NCI-H1930 (cell line): ENCODE measurements at places on chromosomes 7 and 10.

GRCh38 chr7:93198472-93198871, 27.8 kb downstream of the HEPACAM2 start:
- DNase-seq, result no peak

- DNase-seq, result no peak
Measured at GRCh38 chr7:31123321-31123720, 71.2 kb downstream of the ADCYAP1R1 start.

DNA sequence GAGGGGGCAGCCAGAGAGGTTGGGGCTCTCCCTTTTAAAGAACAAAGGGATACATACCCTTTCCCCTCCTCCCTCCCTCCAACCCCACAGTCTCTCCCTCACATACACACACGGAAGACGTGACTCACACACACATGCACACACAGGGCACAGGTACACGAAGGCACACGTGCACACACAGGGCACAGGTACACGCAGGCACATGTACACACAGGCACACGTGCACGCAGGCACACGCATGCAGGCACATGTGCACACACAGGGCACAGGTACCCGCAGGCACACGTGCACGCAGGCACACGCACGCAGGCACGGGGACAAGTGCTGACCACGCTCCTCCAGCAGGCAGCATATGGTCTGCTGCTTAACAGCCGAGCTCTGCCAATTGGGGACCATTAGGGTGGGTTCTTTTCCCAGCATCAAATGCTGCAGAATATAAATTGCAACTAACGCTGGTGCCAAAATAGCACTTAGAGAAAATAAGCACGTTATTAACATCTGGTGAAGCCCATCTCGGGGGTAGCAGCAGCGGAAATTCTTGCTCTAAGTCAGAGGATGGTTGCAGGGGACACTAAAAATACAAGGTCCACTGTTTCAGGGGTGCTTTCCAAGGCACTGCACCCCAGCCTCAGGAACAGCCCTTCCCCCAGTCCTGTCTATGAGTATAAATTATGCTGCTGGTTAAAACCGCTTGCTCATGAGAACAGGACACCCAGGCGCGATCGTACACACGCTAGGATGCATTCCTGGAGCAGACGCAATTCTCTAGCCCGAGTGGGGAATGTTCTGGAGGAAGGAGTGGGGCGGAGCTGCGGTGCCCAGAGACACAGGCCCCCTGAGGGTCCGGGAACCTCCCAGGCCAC, 55.2 kb upstream of the TNRC18 start:
- DNase-seq, result no peak

DNA sequence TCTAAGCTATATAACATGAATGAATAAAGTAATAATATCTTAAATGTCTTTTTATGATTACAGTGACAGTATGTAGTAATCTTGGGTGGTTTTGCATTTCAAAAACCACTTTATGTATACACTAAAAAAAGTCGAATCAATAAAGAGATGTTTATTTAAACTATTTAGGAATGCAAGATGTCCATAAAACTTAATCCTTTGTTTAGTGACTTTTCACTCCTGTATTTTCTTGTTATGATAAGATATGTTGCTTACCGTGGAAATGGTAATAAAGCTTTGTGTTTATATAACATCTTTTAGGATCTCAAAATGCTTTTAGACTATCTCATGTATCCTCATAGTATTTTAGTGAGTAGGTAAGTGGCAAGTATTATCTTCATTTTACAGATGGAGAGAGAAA, 48.5 kb downstream of the SP4 start:
- DNase-seq, result no peak

GRCh38 chr7:149414745-149415390, 46.0 kb downstream of the ZNF777 start:
- no peak for DNase-seq

- DNase-seq, result no peak
Measured at GRCh38 chr10:89785095-89785494, 83.7 kb downstream of the KIF20B start.

- DNase-seq, result no peak
Measured at GRCh38 chr7:37672926-37673325, 10.6 kb upstream of the GPR141 start.

DNA sequence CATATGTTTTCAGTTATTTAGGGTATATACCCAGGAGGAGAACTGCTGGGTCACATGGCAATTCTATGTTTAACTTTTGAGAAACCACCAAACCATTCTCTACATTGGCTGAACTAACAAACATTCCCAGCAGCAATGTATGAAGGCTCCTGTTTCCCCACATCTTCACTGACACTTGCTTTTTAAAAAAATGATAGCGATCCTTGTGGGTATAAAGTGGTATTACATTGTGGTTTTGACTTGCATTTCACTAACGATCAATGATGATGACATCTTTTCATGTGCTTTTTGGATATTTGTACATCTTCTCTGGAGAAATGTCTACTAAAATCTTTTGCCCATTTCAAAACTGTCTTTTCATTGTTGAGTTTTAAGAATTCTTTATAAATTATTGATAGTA, 51.2 kb upstream of the ANAPC16 start:
- no peak for DNase-seq

GRCh38 chr10:16950656-16951601, 133.7 kb upstream of the RSU1 start:
- no peak for DNase-seq

DNA sequence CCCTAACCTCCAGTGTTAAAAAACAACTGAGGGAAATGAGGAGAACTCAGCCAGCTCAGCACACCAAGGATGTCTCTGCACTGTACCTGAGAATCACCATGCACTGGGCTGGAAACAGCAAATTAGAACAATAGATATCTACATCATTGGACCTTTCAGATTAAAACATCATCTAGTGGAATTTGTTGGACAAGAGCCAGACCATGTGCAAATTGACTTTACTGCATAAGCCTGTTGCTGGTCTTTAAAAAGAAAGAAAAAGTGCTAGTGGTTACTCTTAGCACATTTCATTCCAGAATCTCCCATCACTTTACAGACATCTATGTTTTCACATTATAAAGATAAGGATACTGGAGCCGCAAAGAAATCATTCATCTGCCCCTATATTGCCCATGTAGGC, 75.4 kb downstream of the FGFR2 start:
- DNase-seq, result no peak

- DNase-seq, result peak; percentile 39
Measured at GRCh38 chr7:30478349-30479201, at the start of gene NOD1. TSS of gene NOD1 (minus strand) at chr7:30478784. CDS start at chr7:30456921, 21,863 bp downstream.

DNA sequence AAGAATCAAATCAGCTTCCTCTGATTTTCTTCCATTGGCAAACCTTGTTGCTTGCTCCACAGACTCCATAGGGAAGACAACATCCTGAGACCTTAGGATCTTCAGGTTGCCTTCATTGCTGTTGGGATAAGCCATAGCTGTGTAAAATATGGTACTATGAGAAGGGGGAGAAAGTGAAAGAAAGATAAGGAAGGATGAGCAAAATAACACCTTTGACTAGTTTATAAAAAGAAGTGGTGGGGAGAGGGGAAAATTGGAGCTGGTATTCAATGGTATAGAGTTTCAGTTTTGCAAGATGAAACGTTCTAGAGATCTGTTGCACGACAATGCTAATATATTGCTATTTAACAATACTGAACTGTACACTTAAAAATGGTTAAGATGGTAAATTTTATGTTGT, 180.4 kb upstream of the PHYHIPL start:
- no peak for DNase-seq

GRCh38 chr10:97723001-97723400, 9.5 kb downstream of the MARVELD1 start:
- DNase-seq, result no peak

DNA sequence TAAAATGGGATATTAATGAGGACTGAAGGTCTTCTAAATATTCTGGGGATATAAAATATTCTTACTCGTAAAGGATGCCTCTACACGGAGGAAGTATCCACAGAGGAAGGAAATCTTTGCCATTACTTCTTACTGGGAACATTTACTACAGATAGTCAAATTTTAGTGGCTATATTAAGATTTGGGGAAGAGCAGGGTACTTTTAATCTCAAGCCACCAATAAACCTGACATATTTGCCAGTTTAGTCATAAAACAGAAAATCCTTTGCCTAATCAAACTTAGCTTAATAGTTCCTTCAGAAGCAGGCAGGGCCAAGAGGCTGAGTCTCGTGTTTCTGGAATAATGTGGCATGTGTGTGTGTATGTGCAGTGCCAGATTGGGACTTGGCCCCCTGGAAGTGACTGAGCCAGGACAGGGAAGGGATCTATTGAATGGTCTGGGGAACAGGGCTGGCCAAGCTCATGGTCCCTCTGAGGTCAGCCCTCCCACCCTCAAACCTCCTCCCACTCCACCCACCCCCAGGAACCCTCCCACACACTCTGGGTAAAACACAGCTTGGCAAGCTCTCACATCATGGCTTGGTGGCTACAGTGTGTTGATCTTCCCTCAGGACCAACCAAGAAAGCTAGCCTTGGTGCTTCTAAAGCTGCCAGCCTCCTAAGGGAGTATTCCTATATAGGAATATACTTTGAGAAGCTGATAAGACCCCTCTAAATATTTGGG, 1.6 kb upstream of the PIK3CG start:
- DNase-seq, result no peak

GRCh38 chr10:112880633-112881530, 69.2 kb upstream of the TCF7L2 start:
- DNase-seq, result no peak
